Kidney tubule cell (primary cell): ENCODE measurements at places on chromosomes 5 and 9.

DNA sequence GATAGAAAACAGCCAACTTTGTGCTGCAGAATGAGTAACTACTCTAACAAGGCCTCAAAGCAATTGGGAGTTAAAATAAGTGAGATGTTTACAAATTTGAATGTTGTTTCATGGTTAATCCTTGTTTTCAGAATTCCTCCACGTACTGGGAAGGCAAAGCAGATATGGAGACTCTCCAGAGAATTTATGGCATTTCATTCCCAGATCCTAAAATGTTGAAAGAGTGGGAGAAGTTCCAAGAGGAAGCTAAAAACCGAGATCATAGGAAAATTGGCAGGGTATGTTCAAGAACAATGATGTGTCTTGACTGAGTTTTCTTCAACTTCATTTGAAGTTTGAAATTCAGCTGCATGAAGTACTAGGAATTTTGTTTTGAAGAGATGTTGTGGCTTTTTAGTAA is 16.4 kb downstream of the TARS1 start:
- no peak for DNase-seq

- no peak for DNase-seq
Measured at GRCh38 chr5:5615569-5615968, 193.1 kb downstream of the ICE1 start.

DNA sequence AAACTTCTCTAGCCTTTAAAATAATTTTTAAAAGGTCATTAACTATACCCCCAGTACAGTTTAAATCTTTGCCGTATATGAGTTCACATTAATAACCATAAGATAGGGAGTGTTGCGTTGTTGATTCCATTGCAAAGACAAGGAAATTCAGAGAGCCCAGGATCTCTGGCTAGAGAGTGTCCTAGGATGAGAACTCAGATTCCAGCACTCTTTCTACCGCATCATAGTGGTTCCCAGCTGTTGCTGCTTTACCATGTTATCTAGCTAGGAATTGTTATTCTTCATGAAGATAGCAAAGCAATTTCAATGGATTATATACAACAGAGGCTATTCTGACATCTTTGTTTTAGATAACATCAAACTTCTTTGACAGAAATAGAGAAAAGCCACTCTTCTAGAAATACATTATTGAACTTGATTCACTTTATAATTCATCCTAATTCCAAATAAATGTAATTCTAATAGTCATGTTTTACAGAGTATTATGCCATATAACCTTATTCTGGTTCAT is 78.4 kb upstream of the IL7R start:
- no peak for DNase-seq

DNA sequence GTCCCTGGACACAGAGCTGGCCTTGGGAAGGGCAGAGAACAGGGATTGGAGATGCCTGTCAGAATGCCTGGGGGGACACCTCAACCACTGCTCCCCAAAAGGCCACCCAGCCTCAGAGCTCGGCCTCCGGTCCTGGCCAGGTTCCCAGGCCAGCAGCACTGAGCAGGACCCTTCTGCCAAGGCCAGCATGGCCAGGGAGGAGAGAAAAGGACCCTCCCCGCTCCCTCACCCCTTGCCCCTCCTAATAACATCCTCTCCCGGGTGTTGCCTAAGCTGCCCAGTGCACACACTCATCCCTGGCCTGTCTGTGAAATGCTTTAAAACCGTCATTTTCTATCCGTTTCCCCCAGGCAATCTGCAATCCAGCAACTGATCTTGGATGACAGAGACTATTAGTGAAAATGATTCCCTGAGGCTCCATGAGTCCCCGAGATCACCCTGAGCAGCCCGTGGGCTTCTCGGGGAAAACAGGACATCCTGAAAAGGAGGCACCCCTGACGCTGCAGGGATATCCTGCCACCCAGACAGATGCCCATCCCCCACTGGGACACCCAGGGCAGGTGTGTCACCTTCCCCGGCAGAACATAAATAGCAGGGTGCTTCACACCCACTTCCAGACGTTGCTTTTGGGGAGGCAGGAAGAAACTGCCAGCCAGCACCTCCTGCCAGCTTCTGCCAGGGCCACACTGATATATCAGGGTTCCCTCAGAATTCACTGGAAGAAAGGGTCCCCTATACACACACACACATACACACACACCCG is 75.3 kb downstream of the ADAMTS2 start:
- DNase-seq: no peak

GRCh38 chr9:4397917-4398316 is 92.4 kb upstream of the SLC1A1 start:
- DNase-seq: no peak

DNA sequence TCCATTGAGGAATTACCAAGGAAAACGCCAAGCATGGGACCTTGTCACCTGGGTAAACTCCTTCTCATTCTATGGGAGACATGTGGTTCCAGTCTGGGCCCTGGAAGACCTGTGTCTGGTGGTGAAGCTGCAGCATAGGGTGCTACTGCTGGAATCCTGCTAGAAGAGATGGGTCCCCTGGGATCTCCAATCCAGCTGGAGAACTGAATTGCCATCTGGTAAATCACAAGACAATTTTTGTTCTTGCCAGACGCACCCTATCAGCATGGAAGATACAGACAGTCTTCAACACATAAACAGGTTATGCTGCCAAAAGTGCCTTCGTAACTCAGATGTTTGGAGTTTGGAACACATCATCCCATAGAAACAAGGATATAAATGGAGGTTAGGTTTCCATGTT is 424.0 kb upstream of the BRINP1 start:
- no peak for DNase-seq

DNA sequence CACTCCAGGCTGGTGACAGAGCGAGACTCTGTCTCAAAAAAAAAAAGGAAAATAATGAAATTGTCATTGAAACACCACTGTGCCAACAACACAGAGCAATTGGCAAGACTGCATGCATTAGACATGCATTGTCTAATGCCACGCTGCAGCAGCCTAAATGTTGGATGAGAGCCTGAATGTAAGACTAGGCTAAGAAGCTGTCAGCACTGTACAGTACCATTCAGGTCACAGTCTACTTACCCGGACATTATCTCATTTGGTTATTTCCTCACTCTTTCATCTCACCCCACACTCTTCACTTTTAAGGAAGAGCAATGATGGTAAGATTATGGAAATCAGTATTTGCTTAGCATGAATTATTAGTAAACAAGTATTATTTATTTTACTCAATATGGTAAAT is 31.3 kb upstream of the PPP2CA start:
- DNase-seq: no peak

GRCh38 chr9:114314256-114314867 is 8.5 kb upstream of the ORM1 start:
- DNase-seq: no peak

DNA sequence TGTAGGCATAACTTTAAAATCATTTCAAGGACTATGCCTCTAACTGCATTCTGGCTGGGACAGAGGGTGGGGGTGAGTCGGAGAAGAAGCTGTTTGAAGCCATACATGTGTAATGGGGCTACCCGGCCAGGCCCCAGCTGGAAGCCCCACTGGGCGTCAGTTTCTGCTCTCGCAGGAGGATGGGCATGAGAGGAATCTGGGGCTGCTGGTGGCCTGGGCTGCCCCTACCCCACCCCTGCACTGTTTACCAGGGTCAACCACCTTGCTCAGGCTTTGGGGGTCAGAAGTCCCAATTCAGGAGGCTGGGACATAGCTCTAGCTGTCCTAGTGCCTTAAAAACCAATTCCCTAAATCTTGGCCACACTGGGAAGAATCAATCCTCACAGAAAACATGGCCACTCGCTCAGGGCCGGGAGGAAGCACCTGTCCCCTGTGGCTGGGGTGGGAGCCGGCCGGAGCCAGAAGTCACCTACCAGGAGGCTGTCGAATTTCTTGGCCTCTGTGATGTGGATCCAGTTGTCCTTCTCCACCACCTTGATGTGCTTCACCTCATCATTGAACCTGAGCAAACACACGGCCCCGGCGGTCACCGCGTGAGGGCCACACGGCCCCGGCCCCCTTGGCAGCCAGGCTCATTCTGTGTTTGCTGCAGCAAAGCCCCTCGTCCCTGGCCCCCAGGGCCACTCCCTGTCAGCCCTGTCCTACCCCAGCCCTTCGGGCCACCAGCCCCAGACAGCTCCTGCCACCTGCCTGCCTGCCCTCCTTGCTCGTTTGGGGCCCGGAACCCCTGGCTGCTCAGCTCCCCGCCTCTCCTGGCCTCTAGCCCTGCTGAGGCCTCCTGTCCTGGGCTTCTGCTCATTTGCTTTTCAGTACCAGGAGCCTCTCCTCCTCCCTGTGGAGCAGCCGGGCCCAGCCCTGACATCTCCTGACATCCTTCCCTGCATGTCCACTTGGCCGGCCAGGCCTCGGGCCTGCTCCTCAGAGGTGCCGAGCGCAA is 33.6 kb upstream of the SARDH start:
- no peak for DNase-seq

GRCh38 chr5:59036274-59036961 is 453.5 kb downstream of the RAB3C start:
- peak; percentile 67 for DNase-seq
